ENCODE measurements at places on chromosomes 12 and 14. TPM values are rescaled to one million over a fixed set of nuclear protein-coding genes. Genes with fewer than 3 reads are reported as not detected.

- H3K36me3 ChIP-seq, result no peaks in the 10 kb centered on the region
- no peak for DNase-seq
- no peaks in the 10 kb centered on the region for H3K4me1 ChIP-seq
- no peaks in the 10 kb centered on the region for H3K27me3 ChIP-seq
These were observed 227.7 kb downstream of the SLC16A7 start for GRCh38 chr12:59823567-59823966.

DNA sequence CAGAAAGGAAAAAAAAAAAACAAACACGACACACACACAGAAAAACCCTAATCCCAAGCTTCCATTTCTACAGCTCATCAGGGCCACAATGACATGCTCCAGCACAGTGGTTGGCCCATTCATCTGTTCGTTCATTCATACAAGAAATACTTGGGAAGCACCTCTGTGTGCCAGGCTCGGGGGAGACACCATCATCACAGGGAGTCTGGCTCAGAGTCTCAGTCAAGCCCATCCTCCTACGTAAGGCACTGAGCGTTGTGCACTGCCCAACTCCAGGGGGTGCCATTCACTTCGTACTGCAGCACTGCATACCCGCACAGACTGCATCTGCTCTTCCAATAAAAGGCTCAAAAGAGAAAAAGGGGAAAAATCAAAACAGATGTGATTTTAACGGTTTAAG, 15.3 kb downstream of the VPS37B start:
- peaks cover 6% of the 10 kb centered on the region for H3K4me1 ChIP-seq
- H3K27me3 ChIP-seq, result no peaks in the 10 kb centered on the region
- no peaks in the 10 kb centered on the region for H3K36me3 ChIP-seq
- DNase-seq, result no peak

- no peak for DNase-seq
- H3K4me3 ChIP-seq, result no peak overlapping the region
- H3K27me3 ChIP-seq, result no peaks in the 10 kb centered on the region
- H3K27ac ChIP-seq, result no peak overlapping the region
- no peaks in the 10 kb centered on the region for H3K36me3 ChIP-seq
These were observed 2.5 kb upstream of the LPAR5 start for GRCh38 chr12:6638305-6638704.

DNA sequence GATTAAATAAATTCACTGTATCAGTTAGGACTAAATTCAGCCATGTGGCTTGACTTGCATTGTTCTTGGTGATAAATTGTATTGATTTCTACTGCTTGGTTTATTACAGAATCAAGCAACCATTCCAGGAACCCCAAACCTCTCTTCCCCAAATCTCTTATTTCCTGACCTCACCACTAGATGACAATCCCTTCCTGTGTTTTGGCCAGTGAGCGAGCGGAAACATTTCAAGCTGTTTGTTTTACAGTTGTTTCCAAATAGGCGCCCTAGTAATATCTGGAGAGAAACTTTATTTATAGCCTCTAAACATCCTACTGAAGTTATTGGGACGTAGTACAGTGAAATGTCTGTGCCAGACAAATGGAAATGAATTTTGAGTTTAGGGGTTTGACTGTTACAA, 161.1 kb downstream of the SNAPC1 start:
- no peak for DNase-seq
- no peak overlapping the region for H3K27ac ChIP-seq
- H3K4me3 ChIP-seq, result no peak overlapping the region
- no peaks in the 10 kb centered on the region for H3K27me3 ChIP-seq

DNA sequence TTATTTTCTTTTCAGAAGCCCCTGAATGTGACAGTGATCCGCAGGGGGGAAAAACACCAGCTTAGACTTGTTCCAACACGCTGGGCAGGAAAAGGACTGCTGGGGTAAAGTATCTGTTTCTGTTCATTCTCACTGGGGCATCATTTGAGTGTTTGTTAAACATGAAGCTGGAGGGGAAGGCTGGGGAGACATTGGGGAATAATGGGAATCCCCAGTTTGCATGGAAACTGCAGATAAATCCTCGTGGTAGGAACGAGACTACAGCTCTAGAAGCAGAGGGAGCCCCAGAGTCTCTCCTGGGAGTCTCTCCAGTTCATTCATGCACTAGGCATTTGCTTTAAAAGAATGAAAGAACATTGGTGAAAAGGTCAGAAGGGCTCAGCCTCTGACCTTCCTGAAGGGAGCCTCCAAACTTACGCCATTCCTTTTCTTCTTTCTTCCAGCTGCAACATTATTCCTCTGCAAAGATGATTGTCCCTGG, 2.5 kb upstream of the CFAP251 start:
- H3K27me3 ChIP-seq, result no peaks in the 10 kb centered on the region
- no peaks in the 10 kb centered on the region for H3K4me1 ChIP-seq
- H3K27ac ChIP-seq, result no peak overlapping the region
- H3K4me3 ChIP-seq, result no peak overlapping the region
- no peak for DNase-seq
- peaks cover 36% of the 10 kb centered on the region for H3K36me3 ChIP-seq

DNA sequence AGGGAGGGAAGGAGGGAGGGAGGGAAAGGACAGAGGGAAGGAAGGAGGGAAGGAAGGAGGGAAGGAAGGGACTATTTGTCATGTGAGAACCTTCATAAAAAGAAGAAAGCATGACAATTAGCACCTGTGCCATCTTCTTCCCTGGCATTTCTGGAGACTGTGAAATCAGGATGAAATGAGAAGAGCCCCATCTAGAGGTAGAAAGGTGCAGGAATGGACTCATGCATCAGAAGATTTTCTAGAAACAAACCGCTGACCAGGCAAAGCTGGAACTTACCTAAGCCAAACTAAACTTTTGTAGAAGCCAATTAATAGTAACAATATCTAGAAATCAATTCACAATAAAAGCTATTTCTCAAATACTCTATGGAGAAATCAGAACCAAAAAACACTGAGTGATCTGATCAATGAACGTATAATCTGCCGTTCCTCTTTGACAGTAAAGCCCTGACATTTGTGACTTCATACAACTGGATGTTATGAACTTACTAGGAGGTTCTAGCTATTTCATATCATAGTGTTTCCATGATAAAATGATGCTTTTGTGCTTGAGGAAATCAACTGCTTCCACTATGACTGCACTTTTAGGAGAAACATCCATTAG, 24.4 kb upstream of the CRACR2A start:
- H3K4me1 ChIP-seq, result no peaks in the 10 kb centered on the region
- no peaks in the 10 kb centered on the region for H3K27me3 ChIP-seq
- no peak for DNase-seq
- H3K27ac ChIP-seq, result no peak overlapping the region
- H3K36me3 ChIP-seq, result no peaks in the 10 kb centered on the region

DNA sequence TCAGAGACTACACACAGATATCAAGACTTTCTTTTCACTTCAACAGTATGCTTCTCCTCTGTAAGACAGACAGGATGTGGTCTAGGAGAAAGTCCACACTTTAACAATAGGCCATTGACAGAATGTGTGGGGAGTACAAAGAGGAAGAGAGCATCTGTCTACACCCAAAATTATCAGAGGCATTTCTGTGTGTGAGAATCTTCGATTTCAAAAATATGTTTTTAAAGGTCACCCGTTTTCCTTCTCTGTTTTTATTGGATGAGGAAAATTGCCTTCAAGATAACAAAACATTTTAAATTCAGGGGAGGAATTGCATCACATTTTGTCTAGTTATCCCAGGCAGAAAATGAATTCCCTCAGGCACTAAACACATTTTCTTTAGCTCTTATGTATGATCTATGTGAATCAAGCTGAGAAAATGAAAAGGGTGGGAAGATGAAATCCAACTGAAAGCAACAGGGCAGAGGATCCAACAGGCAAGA, 16.4 kb downstream of the NAV3 start:
- H3K27ac ChIP-seq, result no peak overlapping the region
- no peaks in the 10 kb centered on the region for H3K27me3 ChIP-seq
- no peaks in the 10 kb centered on the region for H3K36me3 ChIP-seq
- H3K4me1 ChIP-seq, result peaks cover 15% of the 10 kb centered on the region
- DNase-seq, result no peak

- DNase-seq, result no peak
- no peaks in the 10 kb centered on the region for H3K27me3 ChIP-seq
- H3K4me1 ChIP-seq, result no peaks in the 10 kb centered on the region
- H3K36me3 ChIP-seq, result no peaks in the 10 kb centered on the region
- H3K4me3 ChIP-seq, result no peak overlapping the region
- no peak overlapping the region for H3K27ac ChIP-seq
These were observed 489.8 kb downstream of the DIO2 start for GRCh38 chr14:79721399-79722084.

GRCh38 chr14:56159066-56159465, 40.9 kb downstream of the PELI2 start:
- H3K27ac ChIP-seq, result no peak overlapping the region
- no peak for DNase-seq
- no peaks in the 10 kb centered on the region for H3K27me3 ChIP-seq
- H3K36me3 ChIP-seq, result no peaks in the 10 kb centered on the region
- H3K4me3 ChIP-seq, result no peak overlapping the region

DNA sequence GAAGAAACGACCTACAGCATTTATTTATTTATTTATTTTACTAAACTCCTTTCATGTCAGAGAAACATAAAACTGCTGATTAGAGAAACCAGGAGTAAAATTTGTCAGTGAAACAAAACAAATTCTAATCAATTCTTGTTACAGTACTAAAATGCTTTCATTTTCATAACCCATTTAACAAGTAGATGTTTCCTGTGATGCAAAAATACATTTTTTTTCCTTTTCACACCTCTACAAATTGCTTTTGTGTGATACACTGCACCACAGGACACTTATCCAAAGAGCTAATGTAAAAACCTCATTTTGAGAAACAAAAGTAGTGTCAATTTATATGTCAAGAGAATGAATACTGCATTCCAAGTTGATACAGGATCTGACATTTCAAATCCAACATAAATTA, 155.1 kb downstream of the SYT1 start:
- no peak overlapping the region for H3K4me3 ChIP-seq
- H3K36me3 ChIP-seq, result no peaks in the 10 kb centered on the region
- no peak for DNase-seq

DNA sequence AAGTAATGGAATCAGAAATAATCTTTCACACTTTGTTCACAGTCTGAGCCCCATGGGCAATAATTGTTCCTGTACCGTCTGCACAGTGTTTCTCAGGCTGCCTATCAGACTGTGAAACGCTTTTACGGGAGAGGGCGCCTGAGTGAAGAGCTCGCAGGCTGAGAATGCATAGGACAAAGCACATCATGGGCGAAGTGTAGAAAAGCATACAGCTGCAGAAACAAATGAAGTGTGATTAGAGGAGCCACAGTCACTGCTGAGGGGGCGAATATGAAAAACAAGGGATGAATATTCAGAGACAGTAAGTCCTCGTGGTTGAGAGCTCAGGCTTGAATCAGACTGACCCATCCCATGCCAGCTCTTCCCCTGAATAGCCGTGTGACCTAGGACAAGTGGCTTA, 438.4 kb upstream of the DCN start:
- no peak overlapping the region for H3K4me3 ChIP-seq
- no peaks in the 10 kb centered on the region for H3K4me1 ChIP-seq
- no peak for DNase-seq
- no peaks in the 10 kb centered on the region for H3K27me3 ChIP-seq

- H3K4me3 ChIP-seq, result peak overlapping the region; percentile 81
- H3K27ac ChIP-seq, result peak overlapping the region; percentile 61
- DNase-seq, result no peak
- no peaks in the 10 kb centered on the region for H3K36me3 ChIP-seq
- no peaks in the 10 kb centered on the region for H3K4me1 ChIP-seq
These were observed 610 bp downstream of the TMTC2 start for GRCh38 chr12:82687021-82688011.

DNA sequence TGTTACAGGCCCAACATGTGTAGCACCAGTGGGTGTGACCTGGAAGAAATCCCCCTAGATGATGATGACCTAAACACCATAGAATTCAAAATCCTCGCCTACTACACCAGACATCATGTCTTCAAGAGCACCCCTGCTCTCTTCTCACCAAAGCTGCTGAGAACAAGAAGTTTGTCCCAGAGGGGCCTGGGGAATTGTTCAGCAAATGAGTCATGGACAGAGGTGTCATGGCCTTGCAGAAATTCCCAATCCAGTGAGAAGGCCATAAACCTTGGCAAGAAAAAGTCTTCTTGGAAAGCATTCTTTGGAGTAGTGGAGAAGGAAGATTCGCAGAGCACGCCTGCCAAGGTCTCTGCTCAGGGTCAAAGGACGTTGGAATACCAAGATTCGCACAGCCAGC, 8.6 kb downstream of the BCL2L14 start:
- H3K27ac ChIP-seq, result no peak overlapping the region
- no peaks in the 10 kb centered on the region for H3K36me3 ChIP-seq
- no peak overlapping the region for H3K4me3 ChIP-seq
- H3K27me3 ChIP-seq, result no peaks in the 10 kb centered on the region
- H3K4me1 ChIP-seq, result no peaks in the 10 kb centered on the region

DNA sequence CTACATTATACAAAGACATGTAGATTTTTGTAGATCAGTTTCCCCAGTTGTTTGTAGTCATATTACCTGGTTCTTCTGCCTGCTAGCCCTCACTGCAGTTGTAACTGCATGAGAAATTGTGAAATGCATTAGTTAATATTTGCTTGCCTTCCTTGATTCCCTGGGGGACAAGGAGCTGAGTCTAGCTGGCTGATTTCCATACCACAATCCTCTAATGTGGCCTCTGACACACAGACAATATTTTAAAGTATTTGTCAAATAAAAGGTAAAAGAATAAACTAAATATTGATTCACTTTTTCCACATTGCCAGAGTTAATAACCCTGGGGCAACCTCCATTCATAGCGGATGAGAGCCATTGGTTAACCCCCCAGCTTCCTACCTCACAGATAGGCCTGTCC, 128.8 kb upstream of the TMEM132C start:
- no peak for DNase-seq
- no peak overlapping the region for H3K27ac ChIP-seq
- no peaks in the 10 kb centered on the region for H3K27me3 ChIP-seq
- H3K36me3 ChIP-seq, result no peaks in the 10 kb centered on the region
- H3K4me3 ChIP-seq, result no peak overlapping the region

DNA sequence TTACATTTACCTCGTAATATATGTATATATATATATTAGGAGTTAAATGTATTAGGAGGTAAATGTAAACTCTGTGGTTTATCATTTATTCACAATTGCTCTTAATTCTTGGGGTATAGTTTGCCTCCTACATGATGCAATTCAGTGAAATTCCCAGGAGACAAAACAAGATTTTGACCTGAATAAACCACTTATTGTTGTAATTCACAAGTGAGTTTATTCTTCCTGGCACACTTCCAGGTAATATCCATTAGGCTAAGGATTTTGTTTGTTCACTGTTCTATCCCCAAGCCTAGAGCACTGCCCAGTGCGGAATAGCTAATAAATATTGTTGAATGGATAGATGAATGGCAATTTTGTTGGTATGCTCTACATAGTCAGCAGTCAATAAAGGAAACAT, 3.0 kb downstream of the SMIM10L1 start:
- H3K36me3 ChIP-seq, result no peaks in the 10 kb centered on the region
- DNase-seq, result no peak
- H3K27me3 ChIP-seq, result no peaks in the 10 kb centered on the region
- no peak overlapping the region for H3K4me3 ChIP-seq

DNA sequence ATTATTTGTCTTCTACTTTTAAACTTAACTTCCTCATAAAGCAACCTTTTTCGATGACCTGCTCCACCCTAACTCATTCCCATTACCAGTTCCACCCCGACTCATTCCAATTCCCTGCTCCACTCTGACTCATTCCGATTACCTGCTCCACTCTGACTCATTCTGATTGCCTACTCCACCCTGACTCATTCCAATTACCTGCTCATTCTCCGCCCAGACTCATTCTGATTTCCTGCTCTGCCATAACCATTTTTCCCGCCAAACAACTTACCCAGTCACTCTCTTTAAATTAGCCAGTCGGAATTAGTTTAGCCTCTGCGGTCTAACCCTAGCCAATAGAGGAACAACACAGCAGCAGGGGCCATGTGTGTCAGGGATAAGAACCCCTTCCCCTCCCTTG, 249.1 kb downstream of the DPY19L2 start:
- no peaks in the 10 kb centered on the region for H3K4me1 ChIP-seq
- no peak overlapping the region for H3K4me3 ChIP-seq

APOF gene
- total RNA-seq, result 110 TPM

KRT85 gene
- total RNA-seq, result not detected

CREBL2 gene
- total RNA-seq, result 28.5 TPM

CATSPERB gene
- total RNA-seq, result 0.27 TPM

IL22 gene
- not detected for total RNA-seq

All from right lobe of liver (tissue), 6 donors.